ENCODE measurements at places on chromosomes 4 and X.

DNA sequence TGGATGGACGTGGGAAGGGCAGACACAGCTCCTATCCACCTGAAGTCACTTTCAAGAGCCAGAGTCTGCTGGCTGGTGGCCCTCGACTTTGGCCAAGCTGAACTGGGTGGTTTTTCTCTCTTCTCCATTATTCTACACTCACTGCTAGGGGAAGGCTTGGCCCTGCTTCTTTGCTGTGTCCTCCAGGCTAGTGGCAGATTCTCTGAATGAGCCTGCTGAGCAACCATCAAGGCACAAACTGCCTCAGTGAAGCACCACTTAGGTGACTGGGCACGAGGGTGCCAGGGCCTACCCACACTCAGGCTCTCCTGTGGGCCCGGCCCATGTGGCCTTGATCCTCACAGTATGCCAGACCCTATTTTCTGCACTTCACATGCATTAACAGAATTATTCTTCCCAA is 92.0 kb downstream of the PJA1 start:
- DNase-seq, result no peak

DNA sequence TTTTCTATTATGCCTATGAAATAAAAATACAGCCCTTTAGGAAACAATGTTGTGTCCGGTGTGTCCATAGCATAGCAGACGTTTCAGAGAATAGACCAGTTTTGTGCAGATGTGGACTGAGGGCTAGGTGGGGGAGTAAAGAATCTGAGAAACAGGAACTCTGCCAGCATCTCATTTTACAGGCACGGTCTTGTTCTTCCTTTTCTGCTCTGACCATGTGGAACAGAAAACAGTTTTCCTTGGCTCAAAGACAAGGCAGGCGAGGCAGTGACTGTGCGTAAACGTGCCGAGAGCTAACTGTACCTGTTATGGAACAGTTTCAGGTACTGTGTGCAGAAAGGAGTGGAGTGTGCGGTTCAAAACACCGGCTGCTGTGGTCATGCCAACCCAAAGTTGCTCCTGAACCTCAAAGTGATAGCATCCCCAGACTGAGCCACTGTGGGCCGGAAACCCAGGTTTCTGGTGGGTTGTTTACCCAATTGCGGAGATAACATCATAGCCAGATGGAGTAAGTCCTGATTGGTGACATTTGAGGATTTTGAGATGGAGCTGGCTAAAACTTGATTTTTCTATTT is 20.2 kb downstream of the CNGA2 start:
- DNase-seq, result no peak

DNA sequence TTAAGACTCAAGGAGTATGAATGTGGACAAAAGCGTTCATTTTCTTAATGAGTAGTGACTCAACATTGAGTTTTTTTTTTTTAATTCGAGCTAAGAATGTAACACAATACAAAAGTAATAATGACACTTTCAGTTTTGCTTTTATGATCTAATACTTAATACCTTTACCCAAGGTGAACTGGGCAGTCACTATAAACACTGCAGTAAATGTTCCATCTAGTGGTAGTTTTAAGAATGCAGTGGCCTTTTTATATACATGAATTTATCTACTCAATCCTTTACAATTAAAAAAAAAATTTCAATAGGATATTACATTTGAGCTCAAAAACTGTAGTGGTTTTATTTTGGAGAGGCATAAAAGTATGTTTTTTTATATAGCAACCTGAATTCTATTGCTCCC is 33.9 kb downstream of the PDK3 start:
- DNase-seq, result no peak

DNA sequence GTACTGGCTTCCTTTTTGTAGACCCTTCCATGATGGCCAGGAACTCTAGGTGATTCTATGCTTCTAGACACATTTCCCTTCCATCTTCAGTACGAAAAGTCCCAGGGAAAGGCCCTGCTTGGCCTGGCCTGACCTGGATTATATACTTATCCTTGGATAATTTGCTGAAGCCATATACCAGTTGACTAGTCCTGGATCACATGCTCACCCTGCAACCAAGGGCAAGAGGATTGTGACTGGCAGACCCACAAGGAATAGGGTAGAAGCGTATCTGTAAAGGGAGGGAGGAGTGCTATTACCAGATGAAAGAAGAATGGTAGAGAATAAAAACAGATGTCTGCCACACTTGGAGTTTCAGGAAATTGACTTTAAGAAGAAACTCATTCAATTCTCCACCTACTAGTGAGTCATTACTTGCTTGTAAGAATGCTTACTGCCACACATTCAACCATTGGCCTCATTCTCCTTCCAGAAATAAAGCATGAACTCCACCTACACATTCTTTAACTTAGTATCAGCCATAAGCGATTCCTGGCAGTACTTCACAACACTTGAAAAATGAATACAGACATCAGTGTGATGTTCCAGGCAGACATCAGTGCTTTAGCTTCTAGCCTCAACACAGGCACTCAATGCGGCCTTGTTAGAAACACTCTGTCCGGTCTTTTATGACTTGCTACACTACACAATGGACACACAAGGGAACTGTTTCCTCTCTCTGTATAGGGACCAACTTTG is 141.8 kb downstream of the CBR4 start:
- no peak for DNase-seq
